ENCODE measurements at places on chromosomes 5 and 9.

- no peak for DNase-seq
These were observed 172.4 kb downstream of the SYK start for GRCh38 chr9:90974016-90974415.

DNA sequence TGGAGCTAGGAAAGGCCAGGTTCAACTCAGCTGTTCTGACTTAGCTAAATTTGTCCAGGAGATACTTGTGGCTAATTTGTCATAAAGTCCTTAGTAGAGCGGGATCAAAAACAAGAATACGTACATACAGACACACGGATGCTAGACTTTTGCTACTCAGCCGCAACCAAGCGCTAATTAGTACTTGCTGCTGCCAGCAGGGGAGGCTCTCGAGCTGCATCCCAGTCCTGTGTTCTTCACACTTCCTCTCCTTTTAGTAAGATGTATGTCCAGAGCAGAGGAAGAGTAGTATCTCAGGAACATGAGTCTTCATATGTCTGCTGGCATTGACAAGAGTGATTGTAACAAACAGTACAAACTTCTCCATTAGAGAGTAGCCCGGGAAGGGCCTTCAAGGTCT lies 58.3 kb downstream of the CYFIP2 start:
- no peak for DNase-seq

DNA sequence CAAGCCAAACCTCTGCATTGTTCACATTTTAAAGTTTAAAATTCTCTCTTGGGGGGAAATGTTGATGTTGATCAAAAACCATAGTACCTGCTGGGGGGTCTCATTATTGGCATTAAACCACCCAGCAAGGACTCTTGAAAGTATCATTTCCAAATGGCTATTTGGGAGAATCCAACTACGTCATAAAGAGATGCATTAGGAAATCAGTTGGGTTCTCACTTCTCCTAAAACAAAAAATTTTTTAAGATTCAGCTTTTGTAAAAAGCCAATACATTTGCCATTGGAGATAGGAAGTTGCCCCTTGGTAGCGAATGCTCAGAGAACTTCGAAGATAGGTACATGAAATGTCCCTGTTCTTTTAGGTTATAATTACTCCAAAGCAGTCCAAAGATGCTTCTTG lies 96.4 kb downstream of the GNAQ start:
- DNase-seq = no peak

- DNase-seq = no peak
These were observed 12.5 kb downstream of the ECM2 start for GRCh38 chr9:92522983-92523970.

DNA sequence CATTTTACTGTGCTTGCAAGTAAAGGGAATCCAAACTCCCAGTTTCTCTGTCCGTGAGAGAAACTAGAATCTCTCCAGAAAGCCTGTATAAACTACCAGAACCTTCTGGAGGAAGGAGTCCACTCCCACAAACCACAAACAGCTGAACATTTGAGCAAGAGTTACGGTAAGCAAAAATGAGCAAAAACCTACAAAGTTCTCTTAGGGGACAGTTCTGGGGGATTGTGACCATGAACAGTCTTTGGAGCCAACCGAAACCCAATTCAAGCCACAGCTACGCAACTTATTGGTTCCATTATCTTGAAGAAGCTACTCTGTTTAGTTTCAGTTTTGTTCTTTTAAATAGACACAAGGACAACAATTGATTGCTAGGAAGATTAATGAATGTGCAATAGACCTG lies 330.6 kb downstream of the ASTN2 start:
- DNase-seq = no peak

- DNase-seq = no peak
These were observed 32.6 kb downstream of the FNBP1 start for GRCh38 chr9:130010151-130010988.

DNA sequence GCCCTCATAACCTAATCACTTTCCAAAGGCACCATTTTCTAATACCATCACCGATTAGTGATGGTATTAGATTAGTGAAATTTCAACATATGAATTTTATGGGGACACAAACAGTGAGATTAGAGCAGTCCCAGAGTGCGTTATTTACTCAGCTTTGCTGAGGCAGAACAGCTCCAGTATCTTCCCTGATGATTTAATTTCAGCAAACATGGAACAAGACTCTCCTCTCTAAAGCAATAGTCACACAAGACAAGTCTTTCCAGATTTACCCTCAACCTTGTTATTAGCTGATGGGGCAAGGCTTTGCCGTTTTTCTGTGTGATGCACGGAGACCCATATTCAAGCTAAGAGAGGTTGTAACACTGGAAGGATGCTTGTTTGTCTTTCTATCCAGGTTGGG lies 333.4 kb downstream of the FBXL7 start:
- DNase-seq = no peak

GRCh38 chr5:5629607-5629978 lies 207.1 kb downstream of the ICE1 start:
- DNase-seq = peak; percentile 29

DNA sequence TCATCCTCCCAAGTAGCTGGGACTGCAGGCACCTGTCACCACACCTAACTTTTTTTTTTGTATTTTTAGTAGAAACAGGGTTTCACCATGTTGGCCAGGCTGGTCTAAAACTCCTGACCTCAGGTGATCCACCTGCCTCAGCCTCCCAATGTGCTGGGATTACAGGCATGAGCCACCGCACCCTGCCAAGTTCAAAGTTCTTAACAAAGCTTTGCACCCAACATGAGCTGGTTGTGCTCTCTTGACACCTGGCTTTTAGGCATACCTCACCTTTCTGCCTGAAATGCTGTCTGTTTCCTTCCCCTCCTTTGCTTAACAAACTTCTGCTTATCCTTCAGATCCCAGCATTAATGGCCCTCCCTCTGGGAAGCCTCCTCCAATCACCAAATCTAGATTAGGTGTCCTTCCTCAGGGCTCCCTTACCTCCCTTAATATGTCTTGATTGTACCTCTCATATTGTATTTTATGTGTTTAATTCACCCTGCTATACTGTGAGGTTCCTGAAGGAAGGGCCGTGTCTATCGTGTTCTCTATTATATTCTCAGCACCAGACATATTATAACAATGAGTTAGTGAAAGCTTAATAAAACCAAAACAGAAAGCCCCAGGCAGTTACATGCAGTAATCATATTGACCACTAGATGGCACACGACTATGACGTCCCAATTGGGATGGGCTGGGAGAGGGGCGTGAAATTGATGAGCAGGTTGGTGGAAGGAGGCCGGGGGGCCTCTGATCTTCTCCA lies 62.9 kb upstream of the PPARGC1B start:
- no peak for DNase-seq

DNA sequence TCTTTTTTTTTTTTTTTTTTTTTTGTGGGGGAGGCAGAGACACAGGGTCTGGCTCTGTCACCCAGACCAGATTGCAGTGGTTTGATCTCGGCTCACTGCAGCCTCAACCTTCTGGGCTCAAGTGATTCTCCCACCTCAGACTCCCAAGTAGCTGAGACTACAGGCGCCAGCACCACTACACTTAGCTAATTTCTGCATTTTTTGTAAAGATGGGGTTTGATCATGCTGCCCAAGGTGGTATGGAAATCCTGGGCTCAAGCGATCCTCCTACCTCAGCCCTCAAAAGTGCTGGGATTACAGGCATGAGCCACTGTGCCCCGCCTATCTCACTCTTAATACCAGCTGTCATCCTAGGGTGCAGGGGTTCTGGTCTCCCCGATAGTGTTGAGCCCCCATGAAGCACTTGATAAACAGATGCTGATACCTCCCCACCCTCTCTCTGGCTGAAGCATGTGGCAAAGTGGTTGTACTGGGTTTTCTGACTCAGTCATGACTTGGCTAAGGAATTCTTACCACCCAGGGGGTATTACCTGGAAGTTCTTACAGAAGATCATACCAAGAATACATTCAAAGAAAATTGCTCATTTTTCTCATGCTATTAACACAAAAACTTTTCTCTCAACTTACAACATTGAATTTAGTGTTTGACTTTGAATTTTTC lies 110.2 kb upstream of the DAPK1 start:
- DNase-seq = no peak

DNA sequence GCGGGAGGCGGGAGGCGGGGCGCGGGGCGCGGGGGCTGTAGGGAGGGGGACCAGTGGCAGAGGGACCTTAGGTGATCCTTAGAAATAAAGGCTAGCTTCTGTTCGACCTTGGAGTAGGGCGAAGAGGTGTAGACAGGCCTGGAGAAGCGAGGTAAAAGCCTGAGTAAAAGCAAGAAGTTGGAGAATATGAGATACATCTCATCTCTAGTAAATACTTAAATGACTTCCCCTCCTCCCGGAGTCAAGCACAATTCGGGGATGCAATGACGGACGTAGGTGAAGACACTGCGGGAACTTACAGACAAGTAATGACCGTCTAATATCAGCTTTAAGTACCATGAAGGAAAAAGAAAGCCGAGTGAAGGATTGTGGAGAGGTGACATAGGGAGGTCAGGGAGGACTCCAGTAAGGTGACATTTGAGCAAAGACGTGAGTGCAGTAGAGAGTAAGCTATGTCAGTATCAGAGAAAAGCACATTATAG lies 466 bp downstream of the SMC2 start:
- DNase-seq = peak; percentile 37
